ENCODE measurements at places on chromosomes 13 and 19.

GRCh38 chr13:70042193-70042592 is 65.4 kb upstream of the ATXN8OS start:
- no peak for DNase-seq

DNA sequence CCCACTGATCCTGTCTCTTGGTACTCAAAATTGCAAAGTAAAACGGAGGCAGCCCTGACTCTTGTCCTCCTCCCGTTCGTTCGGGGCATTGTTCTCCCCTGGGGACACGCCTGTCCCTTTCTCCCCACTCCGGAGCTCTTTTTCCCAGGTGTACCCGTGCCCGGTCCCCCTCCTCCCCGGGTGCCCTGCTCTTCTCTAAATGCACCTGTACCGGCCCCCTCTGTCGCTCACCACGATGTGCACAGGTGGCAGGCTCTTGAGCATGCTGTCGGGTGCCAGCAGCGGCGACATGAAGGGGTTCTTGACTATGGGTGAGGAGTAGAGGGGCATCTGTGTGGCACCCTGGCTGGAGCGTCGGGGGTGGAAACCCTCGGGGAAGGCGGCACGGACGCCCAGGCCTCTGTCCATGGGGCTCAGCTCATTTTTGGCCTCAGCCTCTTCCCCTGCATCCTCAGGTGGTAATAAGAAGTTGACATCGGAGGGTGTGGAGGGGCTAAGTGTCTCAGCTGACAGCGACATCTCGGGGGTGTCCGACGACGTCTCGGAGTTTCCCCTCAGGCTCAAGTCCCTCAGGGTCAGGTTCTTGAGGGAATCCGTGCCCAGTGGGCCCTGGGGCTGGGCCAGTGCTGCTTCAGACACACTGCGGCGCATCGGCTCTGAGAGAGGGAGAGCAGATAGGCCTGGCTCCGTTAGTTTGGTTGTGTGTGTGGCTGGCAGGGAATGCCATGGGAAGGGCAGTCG is 12.4 kb upstream of the CNFN start:
- DNase-seq: no peak

- no peak for DNase-seq
These were observed 67.3 kb downstream of the SLC15A1 start for GRCh38 chr13:98685146-98685545.

DNA sequence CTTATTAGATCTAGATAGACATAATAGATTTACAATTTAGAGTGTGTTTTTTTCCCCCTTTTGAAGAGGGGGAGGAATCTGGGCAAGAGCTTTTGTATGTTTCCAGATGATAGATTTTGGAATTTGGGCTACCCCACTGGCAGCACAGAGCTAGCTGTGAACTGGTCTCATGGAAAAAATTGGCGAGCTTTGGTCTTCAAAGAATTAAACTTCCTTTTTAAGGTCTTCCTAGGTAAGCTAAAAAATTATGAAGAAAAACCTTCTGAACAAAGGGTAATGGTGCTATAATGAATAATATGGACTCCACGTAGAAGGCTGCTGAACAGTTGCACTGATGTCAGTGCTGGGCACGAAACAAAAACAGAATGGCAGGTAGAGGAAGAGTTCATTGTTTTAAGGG is 109.3 kb downstream of the ZIC5 start:
- DNase-seq: no peak

- DNase-seq: no peak
These were observed 126.5 kb downstream of the PIBF1 start for GRCh38 chr13:72908416-72908815.

GRCh38 chr19:1455336-1456120 is 5.6 kb downstream of the APC2 start:
- no peak for DNase-seq

DNA sequence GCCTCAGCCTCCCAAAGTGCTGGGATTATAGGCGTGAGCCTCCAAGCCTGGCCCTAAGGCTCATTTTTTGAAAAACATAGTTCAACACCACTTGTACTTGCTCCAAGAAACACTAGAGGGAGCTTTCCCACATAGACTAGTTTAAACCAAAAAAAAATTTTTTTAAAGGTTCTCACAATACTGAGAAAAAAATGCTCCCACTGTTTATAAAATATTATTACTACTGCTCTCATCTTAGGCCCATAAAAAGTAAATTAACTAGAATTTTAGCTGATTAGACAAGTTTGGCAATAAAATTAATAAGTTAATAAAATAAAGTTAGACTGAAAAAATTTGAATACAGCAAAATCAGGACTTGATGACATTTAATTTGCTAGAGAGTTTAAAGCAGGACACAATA is 109.5 kb downstream of the TBC1D4 start:
- DNase-seq: no peak

DNA sequence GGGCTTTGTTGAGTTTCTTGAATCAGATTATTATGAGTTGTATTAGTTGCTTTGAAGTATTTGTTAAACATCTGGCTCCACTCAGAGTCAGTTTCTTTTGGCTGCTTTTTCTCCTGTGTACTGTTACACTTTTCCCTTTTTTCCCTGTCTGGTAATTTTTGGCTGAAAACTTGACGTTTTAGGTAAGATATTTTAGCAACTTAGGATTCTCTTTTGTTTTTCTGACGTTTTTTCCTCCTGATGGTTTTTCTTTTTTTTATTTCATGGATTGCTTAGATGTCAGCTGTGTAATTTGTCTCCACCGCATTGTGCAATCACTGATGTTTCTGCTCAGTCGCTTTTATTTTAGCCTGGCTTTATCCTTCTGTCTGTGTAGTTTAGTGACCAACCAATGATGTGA is 20.7 kb downstream of the RFC3 start:
- no peak for DNase-seq

- DNase-seq: no peak
These were observed 177.5 kb downstream of the FOXO1 start for GRCh38 chr13:40488869-40489391.

DNA sequence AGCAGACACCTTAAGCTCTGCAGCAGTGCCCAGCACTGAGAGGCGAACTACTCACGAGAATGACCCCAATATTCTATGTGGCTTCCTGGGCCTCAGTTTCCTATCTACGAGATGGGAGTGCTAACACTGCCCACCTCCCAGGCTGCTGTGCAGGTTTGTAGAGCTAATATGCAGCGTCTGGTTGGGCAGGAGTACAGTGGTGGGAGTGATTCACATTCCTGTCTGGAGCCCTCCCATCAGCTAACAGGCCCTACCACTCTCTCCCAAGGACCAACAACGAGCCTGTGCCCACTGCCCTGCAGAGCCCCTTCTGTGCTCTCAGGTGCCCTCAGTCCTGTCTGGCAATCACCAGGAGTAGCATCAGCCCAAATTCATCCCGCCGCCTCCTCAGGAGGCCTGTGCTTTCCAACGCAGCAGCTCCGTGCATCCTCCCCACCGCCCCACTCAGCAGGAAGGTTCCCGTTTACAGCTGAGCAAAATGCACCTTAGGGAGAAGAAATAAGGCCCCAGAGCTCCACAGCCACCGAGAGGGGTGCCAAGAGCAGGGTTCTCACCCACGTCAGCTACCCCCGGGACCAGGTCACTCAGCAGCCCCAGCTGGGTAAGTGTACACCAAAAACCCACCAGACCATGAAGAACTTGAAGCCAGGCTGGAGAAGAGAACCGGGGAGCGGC is 6.6 kb downstream of the AKT2 start:
- no peak for DNase-seq

DNA sequence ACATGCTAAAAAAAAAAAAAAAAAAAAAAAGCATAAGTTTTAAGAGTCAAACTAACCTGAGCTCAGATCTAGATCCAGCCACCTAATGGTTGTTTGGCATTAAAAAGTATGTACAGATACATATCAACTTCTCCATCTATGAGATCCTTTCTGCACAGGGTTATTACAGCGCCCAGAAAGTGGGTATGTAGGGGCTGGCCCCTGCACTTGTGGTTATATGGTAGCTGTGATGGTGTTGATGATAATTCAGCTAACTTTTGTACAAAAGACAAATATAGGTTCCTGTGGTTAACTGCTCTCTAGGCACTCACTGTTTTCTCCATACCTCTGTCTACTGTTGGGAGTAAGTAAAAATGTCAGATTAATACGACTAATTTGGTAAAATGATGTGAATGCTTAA is 81.7 kb downstream of the TNFRSF19 start:
- no peak for DNase-seq
